ENCODE measurements at places on chromosomes 16 and 17. TPM values are rescaled to one million over a fixed set of nuclear protein-coding genes. Genes with fewer than 3 reads are reported as not detected.

DNA sequence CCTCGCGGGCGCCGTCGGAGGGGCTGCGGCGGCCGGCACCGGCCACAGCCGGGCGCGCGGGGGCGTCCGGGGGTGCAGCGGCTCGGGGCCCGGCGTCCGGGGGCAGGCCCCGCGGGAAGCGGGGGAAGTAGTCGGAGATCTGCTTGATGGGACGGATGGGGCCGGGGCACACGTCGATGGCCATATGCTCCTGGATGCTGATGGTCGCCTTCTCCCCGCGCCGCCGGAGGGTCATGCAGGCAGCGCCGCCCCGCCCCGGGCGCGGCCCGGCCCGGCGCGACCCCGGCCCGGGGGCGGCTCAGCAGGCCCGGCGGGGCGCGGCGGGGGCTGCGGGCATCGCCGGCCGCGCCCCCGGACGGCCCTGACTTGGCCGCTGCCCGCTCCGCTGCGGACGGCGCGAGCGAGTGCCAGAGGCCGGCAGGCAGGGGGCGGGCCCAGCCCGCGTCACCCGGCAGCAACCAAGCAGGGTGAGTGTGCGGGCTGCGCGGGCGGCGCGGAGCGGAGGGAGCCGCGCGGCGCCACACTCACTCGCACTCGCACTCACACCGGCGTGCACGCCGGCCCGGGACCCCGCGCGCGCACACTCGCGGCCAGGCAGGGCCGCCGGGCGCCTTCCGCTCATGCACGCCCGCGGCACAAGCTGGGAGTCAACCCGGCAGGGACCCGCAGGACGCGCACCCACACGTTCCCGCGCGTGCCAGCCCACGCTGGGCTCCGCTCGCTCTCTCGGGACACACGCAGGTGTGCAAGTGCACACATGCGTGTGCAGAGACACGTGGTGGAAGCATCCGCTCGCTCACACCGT lies at the start of gene DOC2B:
Gene DOC2B, minus strand, starts transcription at position 406 of the 805 bp plus-strand sequence. Its CDS starts 171 bp downstream, at position 235.
- no peak for DNase-seq

Gene PRSS36
- 0.10 TPM for total RNA-seq

Gene NEUROD2
- total RNA-seq = not detected

- DNase-seq = no peak
Measured at GRCh38 chr16:1030473-1030901, 42.1 kb upstream of the SSTR5 start.

Gene ALDH3A1
- not detected for total RNA-seq

DNA sequence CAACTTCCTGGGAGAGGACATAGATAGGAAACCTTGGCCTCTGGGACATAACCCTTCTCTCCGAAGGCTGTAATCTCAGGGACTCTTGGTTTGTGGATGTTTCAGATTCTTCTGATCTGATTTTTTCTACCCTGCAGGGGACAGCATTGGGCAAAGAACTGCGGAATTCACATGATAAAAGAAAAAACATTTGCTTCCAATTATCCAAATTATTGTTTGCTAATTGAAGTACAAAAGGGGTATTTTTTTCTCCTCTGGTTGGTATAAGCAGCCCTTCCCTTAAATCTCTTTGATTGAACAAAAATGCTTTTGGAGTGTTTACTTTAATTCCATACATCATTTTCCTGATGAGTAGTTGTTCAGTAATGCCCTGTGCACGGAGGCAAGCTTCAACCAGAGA lies 251.7 kb upstream of the IRX3 start:
- DNase-seq = no peak

DNA sequence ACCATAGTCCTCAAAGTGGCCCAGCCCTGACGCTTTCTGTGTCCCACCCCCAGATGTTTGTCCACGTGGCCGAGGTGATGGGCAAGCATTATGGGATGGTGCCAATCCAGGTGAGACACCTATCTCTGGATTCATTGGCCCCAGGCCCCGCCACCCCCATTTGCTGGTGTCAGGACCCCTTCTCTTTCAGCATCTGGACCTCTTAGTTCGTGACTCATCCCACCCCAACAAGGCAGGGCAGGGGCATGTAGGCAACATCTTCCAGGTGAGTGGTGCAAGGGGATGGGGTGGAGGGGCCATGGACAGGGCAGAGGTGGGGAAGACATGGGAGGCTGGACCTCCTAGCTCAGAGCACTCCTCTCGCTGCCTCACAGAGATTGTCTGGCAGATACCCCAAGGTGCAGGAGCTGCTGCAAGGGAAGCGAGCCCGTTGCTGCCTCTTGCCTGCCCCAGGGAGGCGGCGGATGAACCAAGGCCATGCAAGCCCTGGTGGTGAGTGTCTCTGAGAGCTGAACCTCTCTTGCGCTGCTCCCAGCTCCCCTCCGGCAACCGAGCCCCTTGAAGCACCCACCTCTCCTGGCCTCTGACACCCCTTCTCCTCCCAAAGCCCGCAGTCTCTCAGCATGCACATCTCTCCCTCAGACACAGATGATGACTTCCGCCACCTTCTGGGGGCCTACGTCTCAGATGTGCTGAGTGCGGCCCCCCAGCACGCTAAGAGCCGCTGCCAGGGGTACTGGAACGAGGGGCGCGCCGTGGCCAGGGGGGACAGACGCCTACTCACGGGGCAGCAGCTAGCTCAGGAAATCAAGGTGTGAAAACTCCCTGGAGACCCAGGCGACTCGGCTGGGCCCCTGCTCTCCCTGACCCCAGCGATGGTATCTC lies 3.6 kb downstream of the RNF112 start:
- no peak for DNase-seq

Gene ADAD2
- total RNA-seq = not detected

DNA sequence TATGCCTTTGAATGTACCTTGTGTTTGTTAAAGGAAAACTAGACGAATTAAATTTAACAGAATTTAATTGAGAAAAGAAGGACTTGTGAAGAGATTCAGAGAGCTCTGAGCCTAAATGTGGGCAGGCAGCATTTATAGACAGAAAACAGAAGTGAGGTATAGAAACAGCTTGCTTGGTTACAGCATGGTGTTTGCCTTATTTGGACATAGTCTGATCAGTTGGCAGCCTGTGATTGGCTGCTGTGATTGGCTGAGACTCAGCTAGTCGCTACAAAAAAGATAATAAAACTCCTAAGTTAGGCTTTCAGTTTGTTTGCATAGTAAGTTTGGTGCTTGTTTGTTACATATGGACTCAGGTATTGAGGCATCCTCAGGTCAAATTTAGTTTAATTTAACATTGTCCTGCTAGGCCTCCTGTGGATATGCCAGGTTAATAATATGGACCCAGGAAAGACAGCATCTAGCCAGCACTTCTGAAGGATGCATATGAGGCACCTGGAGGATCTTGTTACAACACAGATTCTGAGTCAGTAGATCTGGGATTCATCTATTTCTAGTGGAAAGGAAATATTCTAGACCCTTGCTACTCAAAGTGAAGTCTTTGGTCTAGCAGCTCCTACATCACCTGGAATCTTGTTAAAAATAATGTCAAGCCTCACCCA lies 43.4 kb downstream of the SLFN5 start:
- no peak for DNase-seq

Gene NOTUM
- total RNA-seq = 3.2 TPM

Gene C17orf78
- not detected for total RNA-seq

DNA sequence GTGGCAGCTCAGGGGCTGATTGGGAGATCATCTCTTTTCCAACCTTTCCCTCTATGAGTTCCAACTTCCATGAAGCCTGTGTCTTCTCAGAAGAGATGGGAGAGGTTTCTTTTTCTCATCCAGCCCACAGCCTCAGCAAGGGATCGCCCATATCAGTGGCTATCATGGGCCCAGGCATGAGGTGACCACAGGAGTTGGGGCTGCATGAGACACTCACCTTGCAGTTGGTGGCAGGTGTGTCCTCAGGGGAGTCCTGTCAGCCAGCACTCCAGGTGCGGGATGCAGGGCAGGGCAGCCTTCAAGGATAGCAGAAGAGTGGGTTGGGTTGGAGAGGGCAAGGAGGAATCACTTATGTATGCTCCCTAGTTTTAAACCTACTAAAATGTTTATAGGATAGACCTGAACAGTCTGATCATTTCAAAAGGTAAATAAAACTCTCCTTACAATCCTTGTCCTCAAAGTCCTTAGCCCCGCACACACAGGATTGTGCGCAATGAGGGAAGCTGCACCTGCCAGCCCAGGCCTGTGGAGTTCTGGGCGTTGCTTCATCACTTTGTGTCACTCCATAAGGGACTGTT lies 811.1 kb downstream of the KCNJ18 start:
- DNase-seq = no peak

DNA sequence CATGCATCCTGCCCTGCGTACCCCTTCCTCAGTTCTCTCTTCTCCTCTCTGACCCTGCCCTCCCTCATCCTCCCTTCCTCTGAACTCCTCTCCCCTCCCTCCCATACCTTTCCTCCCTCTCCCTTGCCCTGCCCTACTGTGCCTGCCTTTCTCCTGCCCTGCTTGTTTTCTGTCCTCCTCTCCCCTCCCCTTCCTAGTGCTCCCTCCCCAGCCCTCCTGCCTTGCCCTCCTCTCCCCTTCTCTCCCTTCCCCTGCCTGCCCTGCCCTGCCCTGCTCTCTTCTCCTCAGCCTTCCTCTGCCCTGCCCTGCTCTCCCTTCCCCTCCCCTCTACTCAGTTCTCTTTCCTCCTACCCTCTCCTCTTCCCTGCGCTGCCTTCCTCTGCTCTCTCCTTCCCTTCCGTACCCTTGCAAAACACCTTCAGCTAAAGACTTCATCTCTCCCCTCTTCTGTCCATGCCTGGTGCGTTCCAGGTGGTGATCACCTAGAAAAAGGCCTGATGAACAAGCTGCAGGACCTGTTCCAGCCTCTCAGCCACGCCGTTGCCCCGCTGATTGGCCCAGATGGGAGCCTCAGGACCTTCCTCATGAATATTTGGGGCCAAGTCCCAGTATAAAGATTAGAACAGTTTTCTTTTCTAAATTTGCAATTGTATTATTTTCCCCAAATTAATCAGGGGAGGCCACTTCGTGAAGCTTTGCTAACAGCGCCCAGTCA lies 290.5 kb downstream of the CPPED1 start:
- no peak for DNase-seq

DNA sequence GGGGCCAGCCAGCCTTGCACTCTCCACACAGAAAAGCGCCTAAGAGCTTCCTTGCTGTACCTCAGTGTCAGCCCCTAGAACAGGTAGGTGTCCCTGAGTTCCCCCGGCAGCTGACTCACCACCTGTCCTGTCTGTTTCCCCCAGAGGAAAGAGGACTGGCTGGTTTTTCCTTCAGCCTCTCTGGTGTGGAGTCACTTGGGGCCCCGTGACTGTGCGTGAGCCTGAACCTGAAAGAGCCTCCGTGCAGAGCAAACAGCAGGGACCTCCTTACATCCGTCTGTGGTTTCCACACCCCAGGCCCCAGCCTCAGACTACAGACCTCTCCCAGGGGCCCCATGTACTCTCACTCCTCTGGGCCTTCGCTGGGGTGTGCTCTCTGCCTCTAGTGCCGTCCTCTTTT lies 87.8 kb downstream of the GNAO1 start:
- DNase-seq = no peak

- peak; percentile 11 for DNase-seq
Measured at GRCh38 chr17:35666967-35667532, 64.4 kb upstream of the RASL10B start.

DNA sequence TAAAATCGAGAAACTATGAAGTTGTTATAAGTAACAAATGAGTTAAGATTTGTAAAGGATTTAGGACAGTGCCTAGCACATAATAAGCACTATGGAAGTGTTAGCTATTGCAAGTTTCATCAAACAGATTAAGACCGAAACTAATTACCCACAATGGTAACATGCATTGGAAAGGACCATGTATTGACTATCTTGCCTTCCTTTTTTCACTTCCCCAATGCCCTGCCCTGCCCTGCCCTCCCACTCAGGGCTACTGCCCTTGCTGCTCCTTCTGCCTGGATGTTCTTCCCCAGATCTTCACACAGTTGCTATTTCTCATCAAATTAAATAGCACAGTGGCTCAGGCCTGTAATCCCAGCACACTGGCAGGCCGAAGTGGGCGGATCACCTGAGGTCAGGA lies 202.1 kb upstream of the PSMD7 start:
- no peak for DNase-seq

DNA sequence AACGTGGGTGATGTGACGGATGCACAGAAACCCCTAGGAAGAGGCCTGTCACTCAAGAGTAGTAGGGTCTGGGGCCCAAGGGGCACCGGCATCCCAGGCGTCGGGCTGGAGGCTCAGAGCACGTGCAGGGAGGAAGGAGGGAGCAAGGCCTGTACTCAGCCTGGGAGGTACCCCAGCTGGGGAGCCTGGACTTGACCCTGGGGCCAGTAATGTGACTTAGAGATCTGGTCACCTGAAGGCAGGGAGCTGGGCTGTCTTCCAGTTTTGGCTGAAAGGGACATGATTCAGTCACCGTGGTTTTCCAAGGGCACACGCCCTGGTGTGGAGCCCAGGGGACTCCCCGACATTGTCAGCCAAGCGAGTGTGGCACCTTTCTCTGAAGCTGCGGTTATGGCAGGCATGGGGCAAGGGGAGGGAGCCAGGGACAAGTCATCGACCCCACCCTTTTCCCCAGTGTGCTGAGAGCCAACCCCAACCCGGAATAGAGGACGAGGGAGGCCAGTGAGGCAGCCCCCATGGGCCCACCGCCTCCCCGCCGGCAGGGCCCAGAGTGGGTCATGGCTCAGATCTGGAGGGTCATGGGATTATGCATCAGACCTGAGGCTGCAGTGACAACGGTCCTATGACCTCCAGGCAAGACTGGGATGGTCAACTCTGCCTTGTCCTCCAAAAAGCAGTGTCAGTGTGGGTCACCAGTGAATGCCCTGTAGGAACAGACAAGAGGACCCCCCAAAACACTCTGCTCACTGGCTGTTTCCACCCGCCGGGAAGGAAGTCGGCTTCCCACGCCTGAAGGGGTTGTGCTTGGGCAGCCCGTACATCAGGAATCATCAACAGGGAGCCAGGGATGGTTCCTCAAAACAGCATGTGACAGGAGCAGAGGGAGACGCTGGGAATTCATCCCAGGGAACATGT lies 41.9 kb downstream of the MEAK7 start:
- peak; percentile 60 for DNase-seq

DNA sequence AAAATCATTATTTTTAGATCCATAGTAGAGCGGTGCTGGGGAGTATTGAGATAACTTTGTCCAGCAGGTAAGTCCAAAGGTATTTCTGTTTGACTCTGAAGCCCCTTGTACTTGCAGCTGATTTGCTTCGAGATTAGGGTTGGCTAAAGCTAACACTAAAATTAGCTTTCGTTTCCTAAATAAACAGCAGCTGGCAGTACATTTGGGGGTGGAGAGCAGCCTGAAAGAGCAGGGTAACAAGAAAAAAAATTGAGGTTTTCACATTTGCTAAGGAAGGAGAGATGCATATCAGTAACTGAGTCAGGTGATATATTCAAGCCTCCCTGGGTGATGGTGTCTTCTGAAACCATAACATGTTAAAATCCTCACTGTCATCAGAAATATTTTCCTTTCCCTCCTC lies 37.4 kb upstream of the TMC5 start:
- no peak for DNase-seq

DNA sequence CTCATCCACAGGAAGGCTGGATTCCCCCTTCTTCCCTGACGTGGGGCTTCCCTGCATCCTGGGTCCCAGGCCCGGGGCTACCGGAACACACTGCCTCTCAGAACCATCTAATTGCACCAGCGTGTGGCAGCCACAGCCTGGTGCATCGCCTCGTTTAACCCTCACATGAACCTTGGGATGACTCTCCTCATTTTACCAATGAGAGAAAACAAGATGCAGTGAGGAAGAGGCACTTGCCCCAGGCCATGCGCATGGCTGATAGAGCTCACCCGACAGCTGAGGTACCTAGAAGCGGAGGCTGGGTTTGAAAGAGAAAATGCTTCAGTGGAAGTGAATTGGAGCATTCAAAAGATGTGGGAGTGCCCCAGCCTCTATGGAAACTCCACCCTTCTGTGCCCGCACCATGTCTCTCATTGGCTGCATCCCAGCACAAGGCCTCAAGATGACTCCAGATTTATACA lies 162.3 kb downstream of the KATNIP start:
- DNase-seq = no peak

Gene PLEKHH3
- total RNA-seq = 17.8 TPM

Gene FGF11
- 3.7 TPM for total RNA-seq

- no peak for DNase-seq
Measured at GRCh38 chr17:2123375-2124251, 68.7 kb downstream of the HIC1 start.

Data from M059J (cell line).